ENCODE measurements at places on chromosomes 13 and 19.

GRCh38 chr19:18712981-18713380 lies 29.5 kb downstream of the CRTC1 start:
- DNase-seq, result no peak

DNA sequence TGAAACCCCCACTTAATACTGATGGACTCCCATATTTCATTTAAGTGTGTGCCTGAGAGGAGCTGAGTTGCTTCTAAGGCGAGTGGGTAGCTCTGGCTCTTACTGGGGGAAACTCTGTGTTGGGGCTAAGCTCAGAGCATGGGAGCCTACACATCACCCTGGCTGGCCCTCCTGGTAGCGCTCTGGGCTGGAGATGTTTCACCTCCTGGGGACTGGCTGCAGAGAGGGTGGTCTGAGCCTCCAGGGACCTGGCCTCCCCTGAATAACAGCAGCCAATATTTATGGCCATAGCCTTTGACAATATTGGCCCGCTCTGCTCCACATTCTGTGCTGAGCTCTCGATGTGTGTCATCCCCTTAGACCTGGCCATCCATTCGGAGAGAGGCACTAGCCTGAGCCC lies 316.5 kb downstream of the ZNF536 start:
- DNase-seq, result no peak

- DNase-seq, result no peak
Observed at GRCh38 chr13:99393791-99394735, 86.9 kb upstream of the GPR183 start.

DNA sequence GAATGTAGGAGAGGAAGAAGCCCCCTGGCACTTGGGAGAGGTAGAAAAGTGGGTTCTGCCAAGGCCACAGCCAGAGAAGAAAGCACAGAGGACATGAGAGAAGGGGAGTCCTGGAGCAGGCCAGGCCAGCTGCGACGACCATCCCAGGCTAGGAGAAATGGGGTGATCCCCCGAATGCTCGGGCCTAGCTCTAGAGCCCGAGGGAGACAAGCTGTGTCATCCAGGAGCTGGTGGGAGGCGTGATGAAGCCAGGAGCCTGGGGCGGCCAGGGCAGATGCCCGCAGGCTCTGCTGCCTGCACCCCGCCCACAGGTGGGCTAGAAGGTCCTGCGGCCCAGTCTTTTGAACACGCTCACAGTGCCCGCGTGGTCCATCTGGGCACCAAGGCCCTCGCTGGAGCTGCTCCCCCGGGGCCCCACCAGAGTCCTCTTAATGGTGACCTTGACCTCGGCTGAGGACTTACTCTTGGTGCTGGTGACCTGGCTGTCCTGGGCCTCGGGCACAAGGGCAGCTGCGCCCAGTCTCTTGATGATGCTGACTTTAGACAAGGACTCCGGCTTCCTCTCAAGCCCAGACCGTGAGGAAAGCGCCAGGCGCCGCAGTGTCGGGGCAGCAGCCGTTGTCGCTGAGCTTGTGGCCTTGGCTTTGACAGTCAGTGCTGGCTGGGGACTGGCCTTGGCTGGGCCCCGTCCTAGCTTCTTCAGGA lies 26.5 kb downstream of the C19orf47 start:
- DNase-seq, result no peak

- DNase-seq, result no peak
Observed at GRCh38 chr13:90201676-90202460, 1145.6 kb upstream of the MIR17HG start.

DNA sequence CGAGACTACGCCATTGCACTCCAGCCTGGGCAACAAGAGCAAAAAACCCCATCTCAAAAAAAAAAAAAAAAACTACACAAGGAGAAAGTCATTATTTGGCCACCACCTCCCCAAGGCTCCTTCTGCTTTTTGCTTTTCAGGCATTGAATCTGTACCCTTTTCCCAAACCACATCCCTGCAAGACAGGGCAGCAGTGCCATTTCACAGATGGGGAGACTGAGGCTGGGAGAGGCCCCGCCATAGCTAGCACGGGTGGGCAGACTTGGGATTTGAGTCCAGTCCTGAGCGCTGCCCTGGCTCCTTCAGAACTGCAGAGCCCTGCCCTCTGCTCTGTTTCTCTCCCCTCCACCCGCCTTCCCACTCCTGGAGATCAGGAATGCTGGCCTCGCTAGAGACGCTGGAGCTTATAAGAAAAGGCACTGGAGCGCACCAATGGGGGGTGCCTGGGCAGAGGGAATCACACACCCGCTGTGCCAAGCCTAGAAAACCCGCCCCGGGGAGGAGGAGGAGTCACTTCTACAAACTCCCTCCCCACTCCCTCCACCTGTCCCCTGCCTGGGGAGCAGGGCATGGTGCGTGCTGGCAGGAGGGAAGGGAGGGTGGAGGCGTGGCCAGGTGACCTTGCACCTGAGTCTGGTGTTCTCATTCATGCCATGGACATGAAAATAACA lies 17.6 kb downstream of the TJP3 start:
- DNase-seq, result no peak

- no peak for DNase-seq
Observed at GRCh38 chr13:58318495-58319167, 687.1 kb downstream of the PCDH17 start.

DNA sequence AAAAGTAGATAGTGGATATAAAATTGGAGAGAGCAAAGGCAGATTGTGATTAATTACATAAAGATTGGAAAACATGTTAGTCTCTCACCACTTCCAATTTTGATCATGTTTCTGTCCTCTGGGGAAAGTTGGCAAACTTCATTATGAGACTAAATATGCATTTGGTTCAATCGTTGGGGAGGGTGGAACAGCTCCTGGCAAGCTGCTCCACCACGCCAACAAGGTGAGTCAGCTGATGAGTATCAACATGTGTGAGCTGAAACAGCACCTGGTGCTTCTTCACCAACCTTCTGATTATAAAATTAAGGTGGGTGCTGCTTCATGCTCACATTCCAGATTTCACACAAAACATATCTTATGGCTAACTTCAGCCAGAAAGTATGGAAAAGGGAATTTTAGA lies 1784.6 kb downstream of the SLITRK5 start:
- DNase-seq, result no peak

GRCh38 chr19:18418029-18418482 lies 1.1 kb upstream of the SSBP4 start:
- DNase-seq, result no peak

- DNase-seq, result no peak
Observed at GRCh38 chr19:28409859-28410258, 803.1 kb downstream of the UQCRFS1 start.

GRCh38 chr13:42345367-42345766 lies 73.4 kb downstream of the AKAP11 start:
- no peak for DNase-seq

GRCh38 chr19:13056052-13056660 lies 46.5 kb downstream of the LYL1 start:
- no peak for DNase-seq

DNA sequence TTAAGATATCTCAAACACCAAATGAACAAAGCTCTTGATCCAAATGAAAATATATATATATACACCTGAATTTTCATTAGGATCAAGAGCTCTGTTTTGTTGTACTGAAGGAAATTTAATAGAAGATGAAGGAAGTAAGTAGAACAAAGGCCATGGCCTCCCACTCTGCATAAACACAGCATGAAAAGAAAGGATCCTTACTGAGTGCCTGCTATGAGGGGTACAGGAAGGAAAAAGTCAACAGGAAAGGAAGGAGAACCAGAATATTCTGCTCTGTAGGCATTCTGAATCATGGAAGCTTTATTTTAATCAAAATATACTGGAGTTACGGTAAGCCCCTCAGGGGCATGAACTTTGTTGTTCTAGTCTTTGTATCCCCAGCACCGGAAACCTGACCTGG lies 22.1 kb downstream of the TMTC4 start:
- DNase-seq, result no peak

DNA sequence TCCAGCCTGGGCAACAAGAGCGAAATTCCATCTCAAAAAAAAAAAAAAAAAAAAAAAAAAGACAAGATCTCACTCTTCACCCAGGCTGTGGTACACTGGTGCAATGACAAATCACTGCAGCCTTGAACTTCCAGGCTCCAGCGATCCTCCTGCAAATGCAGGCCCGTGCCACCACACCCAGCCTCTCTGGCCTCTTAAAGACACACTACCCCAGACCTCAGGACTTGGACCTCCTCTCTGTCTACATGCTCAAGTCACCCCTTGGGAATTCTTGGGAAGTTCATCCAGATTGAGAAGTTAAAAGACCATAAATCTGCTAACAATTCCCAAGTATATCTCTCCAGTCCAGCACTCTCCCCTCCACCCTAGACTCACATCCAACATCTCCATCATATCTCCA lies 10.6 kb upstream of the HIPK4 start:
- DNase-seq, result no peak

DNA sequence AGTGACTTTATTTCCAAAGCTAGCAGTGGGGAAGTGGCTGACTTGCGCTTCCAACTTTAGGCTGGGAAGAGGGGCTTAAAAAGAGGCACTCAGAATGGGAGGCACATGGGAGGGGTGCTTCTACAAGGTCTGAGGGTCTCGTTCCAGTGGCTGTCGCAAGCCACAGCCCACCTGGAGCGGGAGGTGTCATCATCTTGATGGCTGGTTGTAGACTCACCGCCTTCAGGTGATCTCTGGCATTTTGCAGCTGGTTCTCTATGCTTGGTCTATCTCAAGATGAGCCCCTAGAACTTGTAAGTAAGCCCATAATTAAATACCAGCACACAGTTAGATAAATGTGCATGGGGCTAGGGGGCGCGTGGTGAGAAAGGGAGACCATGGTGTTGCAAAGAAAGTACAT lies 9.2 kb downstream of the TEX29 start:
- no peak for DNase-seq
